ENCODE measurements at places on chromosomes 2 and 18. TPM values are rescaled to one million over a fixed set of nuclear protein-coding genes. Genes with fewer than 3 reads are reported as not detected.

VWA3B gene
- 0.23 TPM for polyA plus RNA-seq

MEP1B gene
- polyA plus RNA-seq = not detected

KIAA2012 gene
- not detected for polyA plus RNA-seq

CFC1 gene
- 0.25 TPM for polyA plus RNA-seq

TMEM37 gene
- 8.2 TPM for polyA plus RNA-seq

SLC9A2 gene
- polyA plus RNA-seq = 0.02 TPM

ONECUT2 gene
- 0.02 TPM for polyA plus RNA-seq

HES6 gene
- 6.0 TPM for polyA plus RNA-seq

TSHZ1 gene
- polyA plus RNA-seq = 12.7 TPM
